ENCODE measurements at places on chromosomes 7 and 10.

GRCh38 chr7:69395061-69395714 lies 203.1 kb upstream of the AUTS2 start:
- DNase-seq, result no peak

GRCh38 chr10:128210215-128211063 lies 84.2 kb upstream of the MKI67 start:
- peak; percentile 82 for DNase-seq

DNA sequence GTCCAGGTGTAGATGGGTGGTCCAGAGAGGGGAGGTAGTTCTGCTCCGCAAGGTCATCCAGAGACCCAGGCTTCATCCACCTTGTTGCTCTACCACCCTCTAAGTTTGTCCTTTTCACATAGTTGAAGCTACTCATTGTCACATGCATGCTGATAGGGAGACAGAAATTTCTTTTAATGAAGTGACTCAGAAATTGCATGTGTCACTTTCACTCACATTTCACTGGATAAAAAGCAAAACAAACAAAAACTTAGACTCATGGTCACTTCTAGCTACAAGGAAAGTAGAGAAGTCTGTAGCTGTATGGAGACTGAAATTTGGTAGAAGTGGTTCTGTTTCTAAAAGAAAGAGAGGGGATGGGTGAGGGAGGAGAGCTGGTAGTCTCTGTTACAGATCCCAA lies 161.9 kb downstream of the SORCS3 start:
- no peak for DNase-seq

GRCh38 chr10:98642281-98642680 lies 195.5 kb upstream of the HPS1 start:
- DNase-seq, result no peak

- DNase-seq, result no peak
Measured at GRCh38 chr7:52064493-52064892, 747.9 kb upstream of the COBL start.

DNA sequence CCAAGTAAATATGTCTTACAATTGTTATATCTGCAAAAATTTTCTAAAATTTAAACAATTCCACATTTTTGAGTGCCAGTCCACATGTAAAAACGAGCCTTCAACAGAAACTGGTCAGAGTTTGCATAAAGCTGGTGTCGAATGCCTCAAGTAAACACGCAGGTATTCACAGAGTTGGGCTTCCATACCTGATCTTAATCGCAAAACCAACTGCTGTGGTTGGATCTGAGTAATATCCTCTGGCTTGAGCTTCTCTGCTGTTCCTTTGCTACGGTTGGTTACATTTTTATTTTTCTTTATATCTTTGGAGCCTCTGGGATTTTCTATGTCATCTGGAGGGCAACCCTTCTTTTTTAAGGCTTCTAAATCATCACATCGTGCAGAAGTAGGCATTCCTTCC lies 28.4 kb downstream of the ITGB1 start:
- DNase-seq, result no peak

DNA sequence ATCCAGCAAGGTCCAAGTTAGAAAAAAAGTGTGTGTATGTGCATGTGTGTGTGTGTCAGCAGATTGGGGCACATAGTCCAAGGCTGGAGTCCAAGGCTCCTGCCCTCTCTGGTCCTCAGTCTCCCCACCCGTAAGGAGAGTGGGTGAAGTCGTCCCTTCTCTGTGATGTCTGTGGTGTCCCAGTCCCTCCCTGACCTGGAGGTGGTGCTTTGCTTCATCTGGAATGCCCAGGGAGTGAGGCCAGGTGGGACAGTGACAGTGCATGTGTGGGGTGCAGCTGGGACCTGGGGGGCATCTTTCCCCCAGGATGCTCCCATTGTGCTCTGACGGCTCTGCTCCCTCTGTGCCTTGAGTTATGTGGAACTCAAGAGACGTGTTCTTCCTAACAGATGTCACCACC lies 18.0 kb downstream of the AQP1 start:
- no peak for DNase-seq

- no peak for DNase-seq
Measured at GRCh38 chr10:74133923-74134820, 16.5 kb downstream of the AP3M1 start.

- no peak for DNase-seq
Measured at GRCh38 chr7:106089647-106090046, 22.5 kb downstream of the SYPL1 start.

GRCh38 chr7:12102527-12102926 lies 108.6 kb upstream of the TMEM106B start:
- DNase-seq, result no peak

DNA sequence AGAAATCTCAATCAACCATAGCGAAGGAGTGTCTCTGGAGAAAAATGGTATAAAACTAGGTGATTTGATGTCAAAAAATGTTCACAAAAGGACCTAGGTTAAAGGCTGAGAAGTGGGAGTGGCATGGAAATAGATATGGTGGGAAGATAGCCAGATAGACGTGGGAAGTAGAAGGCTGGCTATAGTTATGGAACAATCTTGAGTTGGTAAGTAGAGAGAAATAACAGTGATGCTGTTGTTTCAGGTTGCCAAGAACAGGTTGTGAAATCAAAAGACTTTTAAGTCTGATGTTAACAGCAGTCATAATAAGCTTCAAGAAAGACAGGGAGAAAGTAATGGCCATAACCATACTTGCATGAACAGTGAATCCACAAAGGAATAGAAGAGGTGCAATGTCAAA lies 106.1 kb upstream of the RSU1 start:
- DNase-seq, result no peak

- DNase-seq, result no peak
Measured at GRCh38 chr7:18693816-18694215, 198.3 kb downstream of the HDAC9 start.

- DNase-seq, result no peak
Measured at GRCh38 chr7:70600993-70601392, 531.0 kb upstream of the GALNT17 start.

GRCh38 chr7:99033765-99034164 lies 110.1 kb downstream of the SMURF1 start:
- DNase-seq, result no peak

DNA sequence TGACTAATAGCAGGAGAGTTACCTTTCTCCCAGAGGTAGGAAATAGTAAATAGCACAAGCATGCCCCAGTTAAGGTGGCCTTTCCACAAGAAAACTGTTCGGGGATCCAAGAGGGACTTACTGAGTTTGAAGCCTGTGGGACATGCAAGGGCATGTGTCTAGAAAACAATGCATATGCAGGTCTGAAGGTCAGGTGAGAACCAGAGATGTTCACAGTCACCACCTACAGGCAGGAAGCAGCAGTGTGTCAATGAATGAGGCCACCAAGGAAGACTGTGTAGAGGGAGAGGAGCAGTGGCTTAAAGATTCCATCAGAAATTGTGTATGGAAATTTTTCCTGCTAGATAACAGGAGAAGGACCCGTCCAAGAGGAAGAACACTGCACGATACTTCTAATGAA lies 66.0 kb downstream of the CALD1 start:
- peak; percentile 13 for DNase-seq

GRCh38 chr7:26101361-26102151 lies 50.4 kb upstream of the NFE2L3 start:
- DNase-seq, result no peak

GRCh38 chr10:109820620-109821405 lies 102.5 kb downstream of the XPNPEP1 start:
- no peak for DNase-seq

- no peak for DNase-seq
Measured at GRCh38 chr10:12635127-12635541, 285.8 kb downstream of the CAMK1D start.

- no peak for DNase-seq
Measured at GRCh38 chr10:90674928-90675327, 182.9 kb downstream of the HTR7 start.

DNA sequence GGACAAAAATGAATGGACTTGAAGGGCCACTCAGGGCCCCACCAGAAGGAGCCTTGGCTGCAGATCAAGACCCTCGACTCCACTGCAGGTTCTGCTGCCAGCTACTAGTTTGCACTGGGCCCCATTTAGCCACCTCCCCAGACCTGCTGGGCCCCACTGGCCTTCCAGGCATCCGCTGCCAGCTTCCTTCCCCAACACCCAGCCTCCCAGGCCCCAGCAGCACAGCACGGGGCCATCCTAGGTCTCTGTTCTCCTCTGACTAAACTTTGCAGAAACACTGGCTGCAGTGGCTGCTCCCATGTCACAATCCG lies 277.4 kb upstream of the KLF14 start:
- no peak for DNase-seq

DNA sequence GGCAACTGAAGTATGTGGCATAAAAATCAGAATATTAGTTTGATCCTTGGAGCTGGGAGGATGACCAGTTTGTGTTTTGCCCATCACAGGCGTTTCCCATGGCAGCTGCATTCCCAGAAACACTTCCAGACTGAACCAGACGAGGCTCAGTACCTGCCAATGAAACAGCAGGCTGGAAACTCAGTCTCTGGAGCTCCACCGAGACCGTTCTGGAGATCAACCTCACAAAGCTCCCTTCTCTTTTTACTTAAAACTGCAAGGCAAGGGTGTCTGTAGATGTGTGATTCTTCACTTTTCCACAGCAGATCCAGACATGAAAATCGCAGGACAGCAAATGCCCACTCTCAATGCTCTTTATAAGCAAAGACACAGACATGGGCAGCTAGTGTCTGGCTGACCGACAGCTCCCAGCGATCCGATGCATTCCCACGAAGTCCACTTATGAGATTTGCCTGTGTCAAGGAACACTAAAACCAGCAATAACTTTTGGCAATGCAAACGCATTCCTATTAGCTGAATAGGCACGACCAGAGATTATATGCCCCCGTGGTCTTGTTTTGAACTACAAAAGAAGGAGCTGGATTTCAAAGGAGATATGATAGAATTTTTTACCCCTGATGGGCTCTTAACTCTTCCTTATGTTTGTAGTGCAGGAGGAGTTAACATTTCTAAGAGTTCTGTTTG lies 72.6 kb downstream of the ADAM12 start:
- no peak for DNase-seq

GRCh38 chr7:33940503-33940902 lies 35.2 kb downstream of the BMPER start:
- no peak for DNase-seq

DNA sequence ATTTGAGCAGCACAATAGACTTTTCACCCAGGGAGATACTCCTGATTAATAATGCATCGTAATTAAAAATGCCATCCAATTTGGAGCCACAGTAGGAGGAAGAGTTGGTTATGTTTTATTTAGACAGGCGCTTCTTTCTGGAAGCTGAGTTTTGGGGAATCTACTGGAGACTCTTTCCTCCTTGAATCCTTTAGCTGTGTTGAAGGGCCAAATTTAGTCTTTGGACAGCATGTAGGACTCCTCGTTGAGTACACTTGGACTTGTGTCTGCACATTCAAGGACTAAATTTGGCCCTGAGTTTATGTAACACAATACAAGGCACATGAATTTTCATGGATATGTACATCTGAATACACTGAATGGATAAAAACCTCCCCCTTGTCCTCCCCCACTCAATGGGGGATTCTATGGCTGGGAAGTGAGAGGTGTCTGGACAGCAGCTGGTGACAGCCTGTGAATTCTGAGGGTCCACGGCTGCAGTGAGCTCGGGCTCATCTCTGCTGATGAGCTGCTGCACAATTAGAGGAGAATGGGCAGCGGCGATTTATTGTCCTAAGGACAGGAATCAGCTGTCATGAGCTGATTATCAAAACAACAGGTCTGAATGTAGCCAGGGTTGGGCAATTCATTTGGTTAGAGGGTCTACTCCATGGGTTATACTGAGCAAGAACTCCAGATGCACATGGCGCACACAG lies 95.2 kb downstream of the PRTFDC1 start:
- DNase-seq, result no peak

GRCh38 chr7:26686448-26686981 lies 177.9 kb downstream of the SKAP2 start:
- no peak for DNase-seq

DNA sequence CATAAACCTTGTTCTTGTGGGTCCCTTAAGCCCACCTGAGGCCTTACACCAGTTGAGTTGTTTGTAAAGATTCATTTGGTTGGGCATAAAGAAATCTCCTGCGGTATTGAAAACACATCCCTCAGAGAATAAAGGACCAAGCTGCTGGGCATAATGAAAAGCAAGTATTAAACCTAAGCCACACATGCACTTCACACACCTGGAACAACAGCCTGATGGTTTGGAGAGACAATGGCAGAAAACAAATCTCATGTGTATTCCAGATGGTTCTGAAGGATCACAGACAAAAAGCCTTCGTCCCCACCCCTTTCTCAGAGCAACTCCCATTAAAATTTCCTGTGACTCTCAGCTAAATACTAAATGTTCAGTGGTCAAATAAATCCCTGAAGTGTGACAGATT lies 44.2 kb downstream of the FEZF1 start:
- no peak for DNase-seq

DNA sequence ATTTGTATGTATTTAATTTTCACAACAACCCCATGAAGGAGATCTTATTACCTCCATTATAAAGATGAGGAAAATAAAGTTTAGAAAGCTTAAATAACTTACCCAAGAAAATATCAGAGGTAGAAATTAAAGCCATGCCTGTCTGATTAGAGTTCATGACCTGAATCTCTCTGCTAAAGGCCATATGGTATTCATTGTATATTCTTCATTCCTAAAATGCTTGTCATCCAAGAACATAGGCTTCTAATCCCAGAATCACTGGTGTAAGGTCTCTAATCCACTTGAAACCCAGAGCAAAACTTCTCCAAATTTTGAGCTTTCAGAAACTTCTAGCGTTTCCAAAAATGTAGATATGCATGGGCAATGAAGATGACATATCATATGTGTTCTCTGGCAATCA lies 72.3 kb upstream of the YAE1 start:
- no peak for DNase-seq

GRCh38 chr7:7946486-7946885 lies 22.1 kb upstream of the GLCCI1 start:
- no peak for DNase-seq

- DNase-seq, result no peak
Measured at GRCh38 chr10:86992456-86992855, 24.2 kb downstream of the ADIRF start.
